SK-N-MC (cell line): ENCODE measurements at places on chromosomes 5 and 9.

- DNase-seq: no peak
Measured at GRCh38 chr9:2493109-2493508, 128.5 kb upstream of the VLDLR start.

- no peak for DNase-seq
Measured at GRCh38 chr9:100170556-100170955, 71.5 kb downstream of the INVS start.

- no peak for DNase-seq
Measured at GRCh38 chr9:372128-372527, 157.5 kb downstream of the DOCK8 start.

GRCh38 chr9:128244837-128245231 lies 31.0 kb downstream of the GOLGA2 start:
- no peak for DNase-seq
